Testis (tissue), 5 donors: ENCODE measurements at places on chromosomes 2 and 18. TPM values are rescaled to one million over a fixed set of nuclear protein-coding genes. Genes with fewer than 3 reads are reported as not detected.

DNA sequence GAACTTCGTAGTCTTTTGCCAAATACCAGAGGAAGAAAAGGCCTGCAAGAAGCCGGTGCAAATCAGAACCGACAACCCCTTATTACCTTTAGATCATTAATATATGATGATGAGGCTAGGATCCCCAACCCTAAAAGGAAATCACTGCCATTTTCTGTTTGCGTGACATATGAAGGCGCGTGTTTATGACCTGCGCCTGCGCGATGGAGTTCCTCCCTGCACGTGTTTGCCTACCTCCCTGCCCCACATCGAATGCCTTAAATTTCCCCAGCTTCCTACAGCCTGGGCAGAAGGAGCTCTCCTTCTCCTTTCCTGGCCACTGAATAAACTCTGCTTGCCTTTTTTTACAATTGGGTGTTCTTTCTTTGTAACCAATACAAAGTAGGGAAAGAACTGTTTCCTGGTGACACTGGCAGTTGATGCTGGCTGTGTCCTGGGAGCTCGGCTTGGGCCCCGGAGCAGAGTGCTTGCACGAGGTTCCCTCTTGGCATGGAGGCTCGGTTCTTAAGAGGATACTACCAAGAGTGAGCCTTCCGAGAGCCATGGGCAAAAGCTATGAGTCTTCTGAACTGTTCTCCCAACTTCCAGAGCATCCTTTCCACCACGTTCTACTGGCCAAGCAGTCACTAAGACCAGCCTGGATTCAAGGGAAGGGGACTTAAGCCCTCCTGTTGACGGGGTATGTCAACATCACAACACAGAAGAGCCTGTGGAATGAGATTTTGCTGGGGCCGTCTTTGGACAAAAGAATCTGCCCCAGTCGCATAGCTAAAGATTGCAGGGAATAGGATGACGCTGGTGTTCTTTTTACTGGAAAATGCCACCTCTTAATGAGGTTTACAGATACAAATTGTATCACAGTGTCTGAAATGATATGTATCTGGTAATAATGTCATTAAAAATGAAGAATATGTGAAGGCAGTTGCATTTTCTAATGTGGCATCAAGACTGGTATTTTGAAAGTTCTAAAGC, 179.8 kb downstream of the SH3BP4 start:
- H3K4me3 ChIP-seq = no peak overlapping the region
- H3K4me1 ChIP-seq = no peaks in the 10 kb centered on the region

- no peaks in the 10 kb centered on the region for H3K36me3 ChIP-seq
- H3K27ac ChIP-seq = peak overlapping the region; percentile 34
- H3K27me3 ChIP-seq = no peaks in the 10 kb centered on the region
- no peak for DNase-seq
- H3K4me3 ChIP-seq = peak overlapping the region; percentile 94
Observed at GRCh38 chr2:71330585-71331330, 824 bp upstream of the ZNF638 start.

The UNC50 gene
- 60.8 TPM for total RNA-seq

DNA sequence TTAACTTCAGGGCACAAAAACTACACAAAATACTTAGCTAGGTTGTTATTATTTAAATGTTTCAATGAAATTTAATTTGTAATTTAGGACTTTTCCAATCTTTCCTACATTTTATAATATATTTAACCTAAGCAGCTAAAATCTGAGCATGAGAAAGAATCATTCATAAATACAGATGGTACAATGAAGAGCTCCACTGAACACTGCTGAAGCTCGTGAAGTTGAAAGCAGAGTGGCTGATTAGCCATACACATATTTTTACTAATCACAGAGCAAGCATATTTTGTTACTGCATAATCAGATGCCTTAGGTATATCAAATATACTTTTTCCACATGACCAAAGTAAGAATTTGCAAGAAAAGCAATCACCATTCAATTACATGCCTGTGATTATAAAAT, 184.9 kb upstream of the ETAA1 start:
- H3K27ac ChIP-seq = no peak overlapping the region
- H3K4me3 ChIP-seq = no peak overlapping the region
- no peaks in the 10 kb centered on the region for H3K4me1 ChIP-seq
- DNase-seq = no peak

The GKN1 gene
- total RNA-seq = not detected

DNA sequence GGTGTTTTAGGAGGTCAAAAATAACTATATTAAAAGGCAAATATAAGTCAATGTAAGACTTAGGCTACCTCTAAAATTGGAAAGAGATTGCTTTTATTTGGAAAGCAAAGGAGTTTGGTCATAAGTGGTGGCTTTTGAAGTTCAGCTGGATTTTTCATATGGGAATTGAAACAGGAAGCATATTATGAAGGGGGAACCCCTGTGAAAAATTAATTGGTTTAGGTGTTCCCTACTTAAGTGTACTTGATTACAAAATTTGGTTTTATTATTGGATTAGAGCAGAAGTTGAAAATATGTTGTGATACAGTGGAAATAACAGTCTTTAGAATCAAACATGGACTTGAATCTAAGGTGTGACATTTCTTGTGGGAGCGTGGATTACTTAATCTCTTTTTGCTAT, 121.4 kb upstream of the TTC27 start:
- H3K27me3 ChIP-seq = no peaks in the 10 kb centered on the region
- H3K36me3 ChIP-seq = no peaks in the 10 kb centered on the region
- no peak overlapping the region for H3K27ac ChIP-seq
- H3K4me3 ChIP-seq = no peak overlapping the region

The ID2 gene
- 48.8 TPM for total RNA-seq

The CETN1 gene
- 70.5 TPM for total RNA-seq

The DPP4 gene
- 1.2 TPM for total RNA-seq

The CHRNG gene
- not detected for total RNA-seq

DNA sequence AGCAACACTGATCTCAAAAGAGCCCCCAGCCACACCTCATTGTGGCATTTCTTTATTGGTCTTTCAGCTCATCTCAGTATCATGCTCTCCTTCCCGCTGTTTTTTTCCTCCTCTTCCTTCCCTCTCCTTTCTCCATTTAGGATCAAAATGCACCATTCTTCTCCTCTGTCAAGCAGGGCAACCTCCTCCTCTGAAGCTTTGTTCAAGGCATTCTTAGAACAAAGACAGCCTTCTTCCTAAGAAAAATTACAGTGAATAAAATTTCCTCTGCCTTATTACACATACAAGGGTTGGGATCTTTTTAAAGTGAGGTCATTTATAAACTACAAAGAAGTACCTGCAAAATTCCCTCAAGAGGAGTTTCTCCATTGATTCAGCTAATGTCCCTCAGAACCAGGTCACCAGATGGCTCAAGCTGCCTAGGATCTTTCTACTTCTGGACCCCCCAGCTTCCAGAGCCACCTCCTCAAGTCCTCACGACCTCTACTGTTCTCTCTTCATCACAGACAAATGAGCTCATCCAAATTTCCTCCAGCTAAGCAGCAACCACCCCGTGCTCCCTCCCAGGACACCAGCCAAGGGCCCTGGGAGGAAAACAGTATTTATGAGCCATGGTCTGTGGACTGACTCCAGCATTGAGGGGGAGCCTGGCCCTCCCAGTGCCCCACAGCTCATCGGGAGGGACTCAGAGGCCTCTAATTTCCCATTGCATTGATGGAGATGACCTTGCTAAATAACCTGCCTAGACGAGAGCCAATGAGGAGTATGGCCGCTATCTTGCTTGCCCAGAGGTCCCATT, 18.0 kb downstream of the SFXN5 start:
- no peak overlapping the region for H3K4me3 ChIP-seq
- no peaks in the 10 kb centered on the region for H3K27me3 ChIP-seq
- no peaks in the 10 kb centered on the region for H3K4me1 ChIP-seq
- no peak for DNase-seq
- H3K36me3 ChIP-seq = no peaks in the 10 kb centered on the region
- H3K27ac ChIP-seq = no peak overlapping the region

GRCh38 chr18:25678221-25678620, 326.3 kb upstream of the ZNF521 start:
- no peaks in the 10 kb centered on the region for H3K27me3 ChIP-seq
- H3K27ac ChIP-seq = no peak overlapping the region
- H3K36me3 ChIP-seq = no peaks in the 10 kb centered on the region
- H3K4me1 ChIP-seq = no peaks in the 10 kb centered on the region

DNA sequence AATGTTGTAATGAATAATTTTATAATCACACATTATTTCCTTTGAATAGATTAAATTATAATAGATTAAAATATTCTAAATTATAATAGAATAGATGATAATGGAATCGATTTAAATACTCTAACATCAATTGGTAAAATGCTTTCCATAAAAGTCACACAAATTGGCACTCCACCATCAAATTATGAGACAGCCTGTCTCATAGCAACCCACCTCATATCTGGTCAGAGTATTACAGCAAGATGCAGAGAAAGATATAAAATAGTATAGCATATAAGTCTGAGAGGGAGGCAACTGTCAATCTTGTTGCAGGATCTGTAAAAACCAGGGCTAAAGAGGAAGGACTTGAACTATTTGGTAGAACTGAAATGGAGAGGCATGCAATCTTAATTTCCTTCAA, 98.4 kb upstream of the NCKAP5 start:
- no peaks in the 10 kb centered on the region for H3K36me3 ChIP-seq
- no peaks in the 10 kb centered on the region for H3K4me1 ChIP-seq
- no peak for DNase-seq
- H3K4me3 ChIP-seq = no peak overlapping the region
- H3K27ac ChIP-seq = no peak overlapping the region

GRCh38 chr2:127985026-127985734, 42.7 kb downstream of the SAP130 start:
- no peak overlapping the region for H3K4me3 ChIP-seq
- no peaks in the 10 kb centered on the region for H3K36me3 ChIP-seq
- no peak overlapping the region for H3K27ac ChIP-seq
- no peak for DNase-seq
- H3K27me3 ChIP-seq = no peaks in the 10 kb centered on the region

DNA sequence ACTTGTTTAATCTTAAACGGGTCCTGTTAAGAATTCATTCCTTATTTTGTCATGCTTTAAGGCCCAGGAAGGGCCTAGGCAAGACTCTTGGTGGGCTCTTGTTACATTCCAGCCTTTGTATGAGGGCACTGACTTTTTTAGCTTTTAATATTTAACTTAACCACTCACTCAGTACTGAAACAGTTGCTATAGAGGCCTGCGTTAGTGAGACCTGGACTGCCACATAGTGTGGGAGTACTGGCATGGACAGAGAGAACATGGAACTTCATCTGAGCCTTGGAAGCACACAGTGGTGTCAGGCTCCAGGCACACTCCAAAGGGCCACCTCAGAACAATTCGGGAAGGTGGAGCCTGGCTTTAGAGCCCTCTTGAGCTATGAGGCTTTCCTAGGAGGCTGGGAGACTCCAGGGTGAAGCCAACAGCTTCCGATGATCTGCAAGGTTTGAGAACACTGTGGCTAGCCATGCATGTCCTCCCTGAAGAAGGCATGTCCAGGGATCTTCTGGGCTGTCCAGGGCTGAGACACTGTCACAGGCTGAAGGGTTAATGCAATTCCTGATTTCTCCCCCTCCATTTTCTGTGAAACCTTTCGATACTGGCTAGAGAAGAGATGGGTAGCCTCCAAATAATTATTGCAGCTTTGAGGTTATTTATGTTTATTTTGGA, 155.4 kb upstream of the ACAA2 start:
- H3K4me1 ChIP-seq = no peaks in the 10 kb centered on the region
- no peak overlapping the region for H3K27ac ChIP-seq
- no peak for DNase-seq

The REG1B gene
- total RNA-seq = not detected

The D2HGDH gene
- total RNA-seq = 37.7 TPM

The ANKRD44 gene
- 11.5 TPM for total RNA-seq

The FHL2 gene
- total RNA-seq = 76.9 TPM

The PELI1 gene
- total RNA-seq = 40.9 TPM
